ENCODE measurements at places on chromosomes 13 and 19.

DNA sequence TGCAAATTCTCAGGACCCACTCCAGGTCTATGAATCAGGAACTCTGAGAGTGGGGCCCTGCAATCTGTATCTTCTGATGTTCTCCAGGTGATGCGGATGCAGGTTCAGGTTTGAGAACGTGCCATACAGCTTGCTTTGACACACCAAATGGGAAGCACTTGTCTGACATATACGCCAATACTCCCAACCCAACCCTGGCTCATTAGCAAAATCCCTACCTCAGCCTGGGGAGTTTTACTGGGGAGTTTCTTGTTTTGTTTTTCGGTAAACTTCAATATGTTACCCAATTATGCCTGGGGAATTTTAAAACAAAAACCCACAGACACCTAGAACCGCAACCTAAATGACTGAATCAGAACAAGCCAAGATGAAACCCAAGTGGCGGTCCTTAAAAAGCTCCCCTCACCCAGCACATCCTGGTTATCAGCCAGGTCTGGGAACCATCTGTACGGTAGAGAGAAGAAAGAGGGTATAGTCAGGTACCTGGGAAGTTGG lies 41.2 kb downstream of the ABCC4 start:
- no peak for DNase-seq

DNA sequence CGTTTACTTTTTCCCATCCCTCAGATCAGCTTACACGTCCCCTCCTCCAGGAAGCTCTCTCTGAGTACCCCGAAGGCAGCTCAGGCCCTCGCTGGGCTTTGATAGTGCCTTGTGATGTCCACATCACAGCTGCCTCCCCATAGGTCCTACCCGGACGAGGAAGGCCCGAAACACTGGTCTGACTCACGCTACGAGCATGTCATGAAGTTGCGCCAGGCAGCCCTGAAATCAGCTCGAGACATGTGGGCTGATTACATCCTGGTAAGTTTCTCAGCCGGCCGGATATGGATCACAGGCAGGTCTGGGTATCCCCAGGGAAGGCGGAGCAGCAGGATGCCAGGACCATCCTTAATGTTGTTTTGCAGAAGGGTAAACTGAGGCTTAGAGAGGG lies 4.8 kb downstream of the COLGALT1 start:
- DNase-seq, result no peak

GRCh38 chr19:3983936-3984583 lies 1.2 kb downstream of the EEF2 start:
- DNase-seq, result no peak

DNA sequence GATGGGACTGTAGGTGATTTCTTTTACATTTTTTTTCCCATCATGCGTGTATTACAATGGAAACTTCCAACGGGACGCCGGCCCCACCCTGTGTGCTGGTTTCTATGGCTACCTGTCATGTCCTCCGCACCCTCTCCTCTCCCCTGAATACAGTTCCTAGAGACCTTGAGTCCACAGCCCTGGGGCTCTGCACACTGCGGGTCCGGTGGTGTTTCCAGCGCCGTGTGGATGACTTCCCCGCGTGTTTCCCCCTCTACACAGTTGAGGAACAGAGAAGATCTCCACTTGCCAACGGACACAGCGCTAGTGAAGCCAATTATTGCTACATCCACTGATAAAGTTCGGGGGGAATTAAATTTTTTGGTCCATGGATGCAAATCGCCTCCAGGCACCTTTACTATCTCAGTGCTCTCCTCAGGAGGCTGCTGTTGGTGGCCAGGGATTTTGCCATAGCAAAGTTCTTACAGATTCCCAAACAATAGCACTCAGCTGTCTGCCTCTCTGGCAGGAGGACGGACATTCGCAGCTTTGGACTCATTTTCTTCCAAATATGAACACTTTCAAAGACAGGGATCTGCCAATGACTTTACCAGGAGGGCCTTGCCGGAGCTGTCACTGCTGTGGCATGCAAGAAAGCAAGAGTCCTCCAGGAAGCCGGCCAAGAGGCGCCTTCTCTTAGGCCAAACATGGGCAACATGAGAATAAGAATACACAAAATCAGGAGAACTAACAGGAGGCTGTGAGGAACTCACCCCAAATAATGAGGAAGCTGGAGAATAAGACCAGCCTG lies 39.3 kb upstream of the GAS6 start:
- no peak for DNase-seq

DNA sequence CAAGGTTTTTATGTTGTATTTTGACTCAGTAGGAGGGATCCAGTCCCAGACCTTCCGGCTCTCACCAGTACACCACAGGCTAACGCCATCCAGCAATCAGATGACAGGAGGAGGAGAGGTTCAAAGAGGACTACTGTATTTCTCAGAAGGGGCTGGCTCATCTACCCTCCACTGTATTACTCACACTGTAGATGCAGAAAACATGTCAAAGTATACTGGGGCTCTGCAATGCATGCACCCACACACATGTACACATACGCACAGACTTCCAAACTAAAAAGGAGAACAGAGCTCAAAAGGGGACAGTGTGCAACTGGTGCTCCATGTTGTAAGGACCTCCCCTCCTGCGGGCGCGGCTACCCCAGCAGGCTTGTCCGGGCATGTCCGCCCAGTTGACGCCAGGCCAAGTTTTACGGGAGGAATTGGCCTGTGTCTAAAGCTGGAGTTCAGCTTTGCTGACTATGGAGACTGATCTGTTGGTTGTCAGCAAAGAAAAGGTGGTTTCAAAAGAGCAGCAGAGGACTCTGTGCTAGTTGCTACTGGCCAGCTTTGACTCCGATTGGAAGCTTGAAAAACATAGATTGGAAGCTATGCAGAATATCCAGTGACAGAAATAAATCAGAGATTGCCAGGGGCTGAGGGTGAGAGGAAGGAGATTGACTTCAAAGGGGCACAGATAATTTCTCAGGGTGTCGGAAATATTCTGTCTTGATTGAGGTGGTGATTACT lies 314.2 kb downstream of the DLEU7 start:
- no peak for DNase-seq

GRCh38 chr13:40101708-40102359 lies 446.4 kb downstream of the COG6 start:
- DNase-seq, result no peak

DNA sequence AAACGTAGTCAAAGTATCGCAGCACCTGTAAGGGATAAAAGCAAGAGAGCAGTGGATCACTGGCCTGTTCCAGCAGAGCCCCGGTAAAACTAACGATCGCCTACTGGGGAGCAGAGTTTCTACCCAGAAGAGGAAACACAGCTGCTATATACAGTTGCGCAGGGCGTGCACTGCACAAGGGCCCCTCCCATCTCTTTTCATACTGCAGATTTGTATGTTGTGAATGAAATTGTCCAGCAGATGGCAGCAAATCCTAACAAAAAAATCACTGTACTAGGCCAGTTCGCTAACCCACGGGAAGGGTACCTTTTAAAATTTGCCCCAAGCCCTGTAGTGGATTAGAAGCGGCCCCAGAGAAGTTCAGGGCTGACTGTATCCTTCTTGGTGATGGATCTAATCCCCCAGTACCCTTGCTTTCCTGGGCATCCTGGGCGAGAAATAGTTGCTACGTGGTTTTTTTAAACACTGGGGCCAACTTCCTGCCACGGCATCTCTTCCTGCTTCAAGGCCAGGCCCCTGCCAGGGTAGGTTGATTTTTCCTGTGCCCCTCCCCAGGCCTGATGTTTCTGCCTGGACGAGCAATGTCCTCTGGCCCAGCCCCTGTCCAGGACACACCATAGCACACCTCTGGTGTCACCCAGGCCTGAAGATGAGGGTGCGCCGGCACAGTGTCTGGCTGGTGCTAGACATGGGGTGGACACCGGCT lies 127.0 kb downstream of the IER2 start:
- peak; percentile 35 for DNase-seq

- no peak for DNase-seq
Observed at GRCh38 chr13:106417467-106418110, 117.9 kb downstream of the EFNB2 start.

DNA sequence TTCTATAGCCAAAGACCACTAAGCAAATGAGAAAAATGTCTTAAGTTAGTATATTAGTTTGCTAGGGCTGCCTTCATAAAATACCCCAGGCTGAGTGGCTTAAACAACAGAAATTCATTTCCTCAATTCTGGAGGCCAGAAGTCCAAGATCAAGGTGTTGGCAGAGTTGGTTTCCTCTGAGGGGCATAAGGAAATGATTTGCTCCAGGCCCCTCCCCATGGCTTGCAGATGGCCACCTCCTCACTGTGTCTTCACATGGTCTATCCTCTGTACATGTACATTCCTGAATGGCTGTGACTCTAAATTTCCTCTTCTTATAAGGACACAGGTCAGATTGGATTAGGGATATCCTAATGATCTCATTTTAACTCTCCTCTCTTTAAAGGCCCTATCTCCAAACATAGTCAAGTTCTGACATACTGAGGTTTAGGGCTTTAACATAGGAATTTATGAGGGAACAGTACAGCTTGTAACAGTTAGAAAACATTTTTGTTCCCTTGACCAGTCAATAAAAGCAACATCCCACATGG lies 307.4 kb downstream of the DIAPH3 start:
- no peak for DNase-seq

DNA sequence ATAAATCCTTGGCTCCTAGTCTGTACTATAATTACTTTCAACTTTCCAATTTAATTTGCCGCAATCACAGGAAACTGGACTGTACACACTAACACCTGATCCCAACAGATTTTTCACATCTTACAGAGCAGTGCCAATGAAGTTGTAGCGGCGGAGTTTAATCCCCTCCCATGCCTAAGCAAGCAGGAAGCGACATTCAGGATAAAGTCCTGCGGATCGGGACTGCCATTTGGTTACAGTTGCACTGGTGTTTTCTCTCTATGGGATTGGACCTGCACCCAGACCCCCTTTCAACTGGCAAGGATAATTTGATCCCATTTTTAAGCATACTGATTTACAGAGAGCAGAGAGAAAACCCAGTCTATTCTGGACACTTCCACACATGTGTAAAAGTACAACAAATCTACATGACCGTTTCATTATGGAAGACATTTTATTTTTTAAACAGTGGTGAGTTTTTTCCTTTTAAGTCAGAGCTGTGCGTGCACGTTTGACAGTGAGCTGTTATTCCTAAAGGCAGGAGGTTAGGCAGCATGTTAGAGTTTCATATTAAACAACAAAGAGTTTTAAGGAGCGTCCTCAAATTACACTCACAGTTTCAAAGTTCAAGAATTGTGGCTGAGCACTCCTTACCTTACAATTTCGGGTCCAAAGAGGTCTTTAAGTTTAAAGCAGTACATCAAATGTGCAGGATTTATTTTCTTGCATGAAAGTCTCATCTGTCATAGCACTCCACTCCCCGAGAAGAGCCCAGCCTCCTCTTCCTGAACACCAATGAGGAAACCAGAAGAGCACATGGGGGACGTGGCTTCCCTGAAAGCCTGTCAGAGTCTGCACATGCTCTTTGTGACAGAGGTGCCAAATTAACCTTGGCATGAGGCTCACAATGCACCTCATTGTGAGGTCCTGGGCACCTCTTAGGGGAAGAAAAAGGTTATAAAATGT lies 141.6 kb upstream of the RFC3 start:
- no peak for DNase-seq

DNA sequence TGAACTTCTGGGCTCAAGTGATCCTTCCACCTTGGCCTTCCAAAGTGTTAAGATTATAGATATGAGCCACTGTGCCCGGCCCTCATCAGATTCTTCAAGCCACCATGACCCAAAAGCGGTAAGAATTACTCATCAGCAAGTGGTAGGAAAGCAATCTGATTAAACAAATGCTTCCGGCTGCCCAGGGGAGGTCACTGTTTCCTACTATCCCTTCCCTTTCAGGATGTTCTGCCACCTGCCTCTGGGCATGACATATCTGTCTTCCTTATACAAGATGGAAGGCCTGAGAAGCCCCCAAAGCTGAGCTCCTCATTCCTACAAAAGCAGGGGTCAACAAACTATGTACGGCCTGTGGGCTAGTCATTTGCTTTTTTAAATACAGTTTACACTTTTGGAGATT lies 7.0 kb downstream of the ABHD8 start:
- no peak for DNase-seq

- DNase-seq, result no peak
Observed at GRCh38 chr13:98083507-98083906, 59.4 kb upstream of the FARP1 start.

- no peak for DNase-seq
Observed at GRCh38 chr13:26749285-26749684, 11.3 kb downstream of the GPR12 start.

DNA sequence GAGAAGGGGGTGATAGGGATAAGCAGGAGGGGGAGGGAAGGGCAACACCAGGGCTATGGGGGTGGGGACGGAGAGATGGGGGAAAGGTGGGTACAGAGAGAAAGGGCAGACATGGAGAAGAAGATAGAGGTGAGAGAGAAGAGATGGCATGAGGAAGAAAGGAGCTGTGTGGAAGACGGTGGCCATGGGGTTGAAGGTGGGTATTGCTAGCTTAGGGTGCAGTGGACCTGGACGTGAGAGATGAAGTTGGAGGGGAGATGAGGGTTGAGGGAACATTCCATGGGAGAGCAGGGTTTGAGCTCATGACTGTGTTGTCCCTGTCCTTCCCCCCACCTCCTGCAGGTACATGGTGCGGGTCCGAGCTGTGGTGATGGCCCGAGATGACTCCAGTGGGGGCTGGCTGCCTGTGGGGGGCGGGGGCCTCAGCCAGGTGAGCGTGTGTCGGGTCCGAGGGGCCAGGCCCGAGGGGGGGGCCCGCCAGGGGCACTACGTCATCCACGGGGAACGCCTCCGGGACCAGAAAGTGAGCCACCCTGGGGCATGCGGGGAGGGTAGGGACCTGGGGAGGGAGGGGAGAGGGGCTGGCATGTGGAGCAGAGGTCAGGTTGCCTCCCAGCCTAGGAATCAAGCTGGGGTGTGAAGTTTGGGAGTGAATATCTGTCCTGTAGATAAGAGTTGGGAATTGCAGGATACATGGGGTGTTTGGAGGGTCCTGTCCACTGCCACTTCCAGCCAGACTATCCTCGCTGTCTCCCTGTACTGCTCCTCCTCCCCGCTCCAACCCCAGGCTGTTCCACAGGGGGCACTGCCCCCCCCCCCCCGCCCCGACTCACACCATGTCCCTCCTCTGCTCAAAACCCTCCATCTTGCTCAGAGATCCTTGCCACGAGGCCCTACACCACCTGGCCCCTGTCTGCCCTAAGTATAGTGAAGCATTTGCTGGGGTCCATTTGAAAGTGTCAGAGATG lies 1.7 kb downstream of the SPRED3 start:
- no peak for DNase-seq

- no peak for DNase-seq
Observed at GRCh38 chr13:113981611-113982295, 7.9 kb upstream of the C13orf46 start.

DNA sequence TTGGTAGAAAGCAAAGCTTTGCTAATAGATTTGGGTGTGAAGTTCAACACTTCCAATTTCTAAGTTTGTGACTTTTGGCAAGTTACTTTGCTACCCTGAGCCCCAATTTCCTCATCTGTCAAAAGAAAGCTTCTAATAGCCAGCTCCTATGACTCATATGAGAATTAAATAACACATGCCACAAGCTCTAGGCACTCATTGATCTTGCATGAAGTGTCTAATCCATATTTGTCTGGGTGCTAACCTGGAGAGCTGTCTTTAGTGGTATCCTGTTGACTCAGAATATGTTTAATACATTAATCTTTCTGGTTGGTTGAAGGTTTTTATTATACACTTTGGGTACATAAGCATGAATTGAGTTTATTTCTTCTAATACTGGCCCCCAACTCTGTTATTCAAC lies 188.8 kb downstream of the POSTN start:
- DNase-seq, result no peak

Measured in SIG-M5 (cell line).